NB4 (cell line): ENCODE measurements at places on chromosomes 3 and 15.

DNA sequence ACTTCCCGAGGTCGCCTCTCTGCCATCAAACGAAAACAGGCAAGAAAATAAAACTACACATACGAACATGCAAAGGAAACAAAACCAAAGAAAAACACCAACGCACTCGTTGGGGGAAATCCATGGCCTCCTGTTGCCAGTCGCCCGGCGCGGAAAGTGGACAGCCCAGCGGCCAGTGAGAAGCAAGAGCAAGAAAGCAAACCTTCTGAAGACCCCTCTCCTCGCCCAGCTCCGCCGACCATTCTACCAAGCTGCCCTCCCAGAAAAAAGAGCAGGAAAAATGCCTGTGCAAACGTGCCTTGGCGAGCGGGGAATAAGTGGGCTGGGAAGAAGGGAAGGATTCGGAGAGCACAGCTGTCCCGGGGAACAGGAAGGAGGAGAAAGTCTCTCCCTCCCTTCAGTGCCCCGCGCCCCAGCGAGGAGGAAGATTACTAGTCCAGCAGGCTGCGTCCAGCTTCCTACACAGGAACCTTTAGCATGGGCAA, 802 bp upstream of the NECTIN3 start:
- DNase-seq = no peak

GRCh38 chr15:46297766-46298165, 662.9 kb downstream of the SQOR start:
- DNase-seq = peak; percentile 6

DNA sequence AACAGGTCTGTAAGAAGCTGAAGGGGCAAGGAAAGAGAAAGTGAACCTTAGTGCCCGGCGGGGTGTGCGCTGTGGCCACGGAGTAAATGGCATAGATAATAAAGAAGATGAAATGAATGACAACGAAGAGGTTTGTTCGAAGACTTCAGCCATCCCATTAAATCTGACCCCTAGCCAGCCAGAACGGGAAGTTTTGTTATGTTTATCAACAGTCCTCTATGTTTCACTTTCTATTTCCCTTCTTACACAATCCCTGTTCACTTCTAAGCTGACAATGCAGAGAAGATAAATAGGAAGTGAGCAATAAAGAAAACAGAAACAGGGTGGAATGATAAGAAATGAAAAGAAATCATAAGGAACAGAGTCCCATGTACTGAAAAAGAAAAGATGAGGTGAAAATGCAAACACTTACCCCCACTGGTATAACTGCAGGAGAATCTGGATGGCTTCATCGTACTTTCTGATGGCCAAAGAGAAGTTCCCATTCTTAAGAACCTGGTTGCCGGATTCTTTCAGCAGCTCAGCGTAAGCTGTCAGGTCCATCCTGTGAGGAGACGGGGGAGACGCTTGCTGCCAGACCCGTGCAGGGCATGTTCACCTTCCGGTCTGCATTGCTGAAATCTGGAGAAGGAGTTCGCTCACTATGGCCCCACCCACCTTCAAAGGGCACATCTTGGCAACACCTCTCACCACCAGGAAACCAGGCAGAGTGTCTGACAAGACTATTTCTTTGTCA, 36.8 kb downstream of the TRANK1 start:
- DNase-seq = peak; percentile 72

- peak; percentile 54 for DNase-seq
Measured at GRCh38 chr3:84724877-84725276, 233.9 kb upstream of the CADM2 start.

- DNase-seq = no peak
Measured at GRCh38 chr3:42033741-42034140, 57.4 kb upstream of the TRAK1 start.

GRCh38 chr3:100158918-100159330, 44.6 kb upstream of the FILIP1L start:
- DNase-seq = no peak

DNA sequence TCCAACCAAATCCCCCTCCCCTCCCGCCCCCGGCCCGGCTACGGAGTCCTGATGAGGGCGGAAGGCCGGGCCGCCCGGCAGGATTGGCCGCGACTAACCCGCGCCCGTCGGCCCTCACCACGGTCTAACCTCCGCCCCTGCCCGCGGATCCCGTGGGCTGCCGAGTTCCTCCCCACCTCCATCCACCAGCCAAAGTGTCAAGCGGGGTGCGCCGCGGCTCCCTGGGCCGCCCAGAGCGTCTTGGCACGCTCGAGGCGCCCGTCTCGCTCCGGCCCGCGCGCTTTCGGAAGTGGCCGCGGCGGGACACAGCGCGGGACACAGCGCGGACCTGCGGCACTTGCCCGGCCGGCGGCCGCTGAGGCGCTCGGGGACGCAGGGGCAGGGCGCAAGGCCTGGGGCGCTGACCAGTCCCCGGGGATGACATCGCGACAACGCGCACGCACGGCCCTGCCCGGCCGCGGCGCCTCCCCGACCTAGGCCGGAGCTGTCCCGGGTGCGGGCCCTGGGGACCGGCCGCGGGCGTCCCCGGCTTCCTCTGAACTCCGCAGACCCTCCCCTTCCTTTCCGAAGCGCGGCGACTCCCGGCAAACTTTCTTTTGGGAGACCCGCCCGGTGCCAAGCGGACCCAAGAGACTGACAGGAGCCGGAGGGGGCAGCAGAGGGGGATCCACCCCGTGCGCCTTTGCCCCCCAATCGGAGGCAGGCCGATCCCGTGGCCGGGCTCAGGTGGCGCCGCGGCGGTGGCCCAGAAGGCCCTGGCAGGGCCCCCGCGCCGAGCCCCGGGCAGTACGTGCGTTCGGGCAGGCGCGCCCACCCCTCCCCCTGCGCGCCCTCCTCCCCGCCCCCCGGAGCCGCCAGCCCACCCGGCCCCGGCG, 112.8 kb upstream of the ICE2 start:
- DNase-seq = no peak

DNA sequence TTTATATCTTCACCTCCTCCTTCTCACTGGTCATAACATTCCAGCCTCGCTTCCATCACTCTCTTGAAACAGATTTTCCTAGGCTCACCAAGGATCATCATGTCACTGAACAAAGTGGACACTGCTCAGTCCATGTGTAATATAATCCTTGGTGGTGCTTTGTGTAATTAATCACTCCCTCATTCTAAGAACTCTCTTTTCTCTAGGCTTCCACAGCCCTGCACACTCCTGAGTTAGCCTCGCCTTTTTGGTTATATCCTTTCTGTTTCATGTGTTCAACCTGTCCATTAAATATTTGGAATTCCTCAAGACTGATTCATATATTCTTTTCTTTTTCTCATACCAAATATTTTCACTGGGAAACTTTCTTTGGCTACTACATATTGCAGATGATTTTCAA, 440.8 kb downstream of the PYDC2 start:
- DNase-seq = no peak

GRCh38 chr3:167821248-167821805, 85.8 kb downstream of the SERPINI1 start:
- DNase-seq = no peak

- peak; percentile 27 for DNase-seq
Measured at GRCh38 chr3:127158614-127159229, 34.2 kb upstream of the PRR23E start.

DNA sequence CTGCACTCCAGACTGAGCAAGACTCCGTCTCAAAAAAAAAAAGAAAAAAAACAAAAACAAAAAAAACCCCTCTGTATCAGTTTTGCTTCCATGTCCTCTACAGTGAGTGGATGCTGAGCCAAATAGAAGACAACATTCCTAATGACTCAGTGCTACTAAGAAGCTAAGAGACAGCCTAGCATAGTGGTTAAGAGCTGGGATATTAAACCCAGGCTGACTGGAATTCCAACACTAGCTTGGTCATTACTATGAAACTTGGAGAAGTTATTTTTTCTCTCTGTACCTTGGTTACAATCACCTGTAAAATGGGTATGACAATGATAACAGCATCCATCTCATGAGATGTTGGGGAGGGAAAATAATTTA, 60.9 kb upstream of the PYGO1 start:
- DNase-seq = no peak

DNA sequence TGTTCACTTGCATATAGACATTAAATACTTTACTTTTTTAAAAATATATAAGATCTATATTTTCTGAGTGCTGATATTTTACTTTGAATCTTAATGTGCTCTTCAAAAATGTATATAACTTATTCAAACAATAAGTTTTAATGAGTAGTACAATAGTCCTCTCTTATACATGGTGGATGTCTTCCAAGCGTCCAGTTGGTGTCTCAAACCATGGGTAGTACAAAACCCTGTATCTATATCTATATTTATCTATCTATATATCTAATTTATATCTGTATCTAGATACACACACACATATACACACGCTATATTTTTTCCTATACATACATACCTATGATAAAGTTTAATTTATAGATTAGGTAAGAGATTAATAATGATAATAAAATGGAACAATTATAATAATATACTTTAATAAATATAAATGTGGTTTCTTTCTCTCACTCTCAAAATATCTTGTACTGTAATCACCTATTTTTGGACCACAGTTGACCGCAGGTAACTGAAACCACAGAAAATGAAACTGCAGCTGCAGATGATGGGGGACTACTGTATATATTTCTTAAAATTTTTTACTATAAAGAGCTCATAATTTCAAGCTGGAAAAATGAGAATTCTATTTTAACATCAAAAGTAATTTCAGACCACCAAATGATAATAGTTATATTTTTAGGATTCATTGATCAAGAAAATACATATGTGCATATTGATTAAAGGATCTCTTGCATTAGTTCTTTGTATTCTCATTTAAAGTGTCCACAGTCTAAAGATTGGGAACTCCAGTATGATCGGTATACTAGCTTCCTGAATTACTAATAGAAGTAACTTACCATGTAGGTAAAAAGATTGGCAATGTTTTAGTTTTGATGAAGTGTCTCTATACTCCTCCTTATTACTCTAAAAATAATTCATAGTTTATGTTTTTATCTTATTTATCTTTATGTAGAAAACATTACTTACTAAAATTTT, 215.1 kb upstream of the MLF1 start:
- DNase-seq = no peak

- DNase-seq = no peak
Measured at GRCh38 chr3:192409838-192410683, 317.3 kb downstream of the FGF12 start.

- no peak for DNase-seq
Measured at GRCh38 chr3:160698599-160699195, 21.7 kb downstream of the ARL14 start.

DNA sequence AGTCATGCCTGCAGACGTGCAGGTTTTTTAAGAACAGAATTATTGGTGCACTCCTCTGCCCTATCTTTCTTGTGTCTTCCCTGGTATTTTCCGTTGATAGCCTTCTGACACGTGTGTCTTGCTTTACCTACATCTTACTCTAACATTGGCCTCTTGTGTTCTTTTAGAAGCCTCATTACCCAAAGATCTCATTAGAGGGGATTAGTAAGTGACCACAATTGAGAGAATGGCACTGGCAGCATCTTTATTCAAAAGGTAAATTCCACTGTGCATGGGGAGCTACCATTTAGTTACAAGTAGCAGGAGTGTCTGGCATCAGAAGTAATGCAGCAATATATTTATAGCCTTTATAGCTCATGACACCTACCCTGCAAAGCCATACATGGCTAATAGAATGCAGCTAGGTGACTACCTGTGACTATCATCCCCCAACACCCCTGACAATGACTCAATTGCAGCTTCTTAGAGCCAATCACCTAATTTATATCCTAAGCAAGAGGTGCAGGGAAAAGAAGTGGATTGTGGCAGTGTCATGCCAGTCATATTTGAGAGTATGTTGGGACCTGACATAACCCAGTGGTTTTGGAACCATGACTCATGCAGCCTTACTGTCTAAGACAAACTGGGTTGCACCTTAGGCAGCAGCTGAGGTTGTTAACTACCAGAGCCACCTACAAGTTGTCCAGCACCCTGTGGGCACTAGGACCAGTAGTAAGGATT, 164.8 kb downstream of the GRM7 start:
- peak; percentile 1 for DNase-seq

GRCh38 chr3:146966124-146966523, 361.0 kb upstream of the PLSCR5 start:
- DNase-seq = no peak

GRCh38 chr3:134445636-134446035, 40.1 kb downstream of the ANAPC13 start:
- DNase-seq = no peak

- DNase-seq = peak; percentile 32
Measured at GRCh38 chr15:71278989-71279756, 163.9 kb downstream of the THSD4 start.

DNA sequence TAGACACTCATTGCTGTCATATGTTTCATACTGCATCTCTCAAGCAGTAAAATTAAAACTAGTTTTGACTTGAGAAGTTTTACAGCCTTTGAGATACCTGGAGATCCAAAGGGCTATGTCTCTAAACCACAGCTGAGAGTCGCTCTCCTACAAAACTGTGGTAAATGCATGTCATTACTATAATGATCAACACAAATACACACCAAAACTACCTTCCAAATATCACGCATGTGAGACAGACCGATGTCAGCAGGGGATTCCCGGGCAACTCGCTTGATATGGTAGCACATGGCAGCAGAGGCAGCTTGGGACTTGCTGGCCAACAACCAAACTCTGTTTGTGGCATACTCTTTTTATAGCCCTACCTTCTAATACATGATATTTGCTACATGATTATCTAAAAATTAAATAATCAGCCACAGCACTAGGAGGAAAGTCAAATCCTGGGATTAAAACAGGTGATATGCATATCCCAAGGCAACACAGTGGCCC, 56.3 kb downstream of the PDZRN3 start:
- no peak for DNase-seq

DNA sequence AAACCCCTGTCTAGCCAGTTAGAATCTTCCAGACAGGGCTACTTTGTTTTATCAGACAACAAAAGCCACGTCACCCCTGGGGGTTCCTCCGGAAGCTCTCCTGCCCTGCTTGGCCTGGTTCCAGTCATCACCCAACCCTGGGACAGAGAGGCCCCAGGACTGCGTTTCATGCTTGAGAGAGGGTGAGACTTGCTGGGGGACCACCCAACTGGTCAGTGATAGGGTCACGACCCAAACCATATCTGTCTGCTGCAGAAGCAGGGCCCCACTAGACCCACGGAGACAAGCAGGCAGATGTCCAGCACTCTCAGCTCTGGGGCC, 1.2 kb downstream of the NT5DC2 start:
- peak; percentile 74 for DNase-seq
